Kidney (tissue), 22 donors: ENCODE measurements at places on chromosomes 1 and 21. TPM values are rescaled to one million over a fixed set of nuclear protein-coding genes. Genes with fewer than 3 reads are reported as not detected.

The OR14K1 gene
- not detected for total RNA-seq

The KIAA1614 gene
- total RNA-seq = 12.3 TPM

The IL12RB2 gene
- total RNA-seq = 1.5 TPM

The RGS8 gene
- total RNA-seq = not detected

GRCh38 chr1:29453502-29454240 lies 217.3 kb downstream of the PTPRU start:
- no peak overlapping the region for H3K4me3 ChIP-seq
- DNase-seq = no peak
- no peaks in the 10 kb centered on the region for H3K4me1 ChIP-seq
- no peaks in the 10 kb centered on the region for H3K27me3 ChIP-seq
- H3K36me3 ChIP-seq = no peaks in the 10 kb centered on the region

GRCh38 chr1:84489766-84490165 lies 10.7 kb downstream of the RPF1 start:
- H3K27me3 ChIP-seq = no peaks in the 10 kb centered on the region
- H3K4me1 ChIP-seq = no peaks in the 10 kb centered on the region
- no peak overlapping the region for H3K4me3 ChIP-seq
- no peak for DNase-seq
- H3K27ac ChIP-seq = no peak overlapping the region
- peaks cover 31% of the 10 kb centered on the region for H3K36me3 ChIP-seq

- no peak for DNase-seq
- H3K27ac ChIP-seq = no peak overlapping the region
- H3K4me1 ChIP-seq = peaks cover 2% of the 10 kb centered on the region
- H3K27me3 ChIP-seq = no peaks in the 10 kb centered on the region
- no peak overlapping the region for H3K4me3 ChIP-seq
- no peaks in the 10 kb centered on the region for H3K36me3 ChIP-seq
Measured at GRCh38 chr1:235500971-235501540, 3.2 kb downstream of the B3GALNT2 start.

- no peak for DNase-seq
- no peak overlapping the region for H3K27ac ChIP-seq
- H3K4me1 ChIP-seq = no peaks in the 10 kb centered on the region
- H3K4me3 ChIP-seq = no peak overlapping the region
Measured at GRCh38 chr1:234072793-234073192, 168.3 kb downstream of the SLC35F3 start.

DNA sequence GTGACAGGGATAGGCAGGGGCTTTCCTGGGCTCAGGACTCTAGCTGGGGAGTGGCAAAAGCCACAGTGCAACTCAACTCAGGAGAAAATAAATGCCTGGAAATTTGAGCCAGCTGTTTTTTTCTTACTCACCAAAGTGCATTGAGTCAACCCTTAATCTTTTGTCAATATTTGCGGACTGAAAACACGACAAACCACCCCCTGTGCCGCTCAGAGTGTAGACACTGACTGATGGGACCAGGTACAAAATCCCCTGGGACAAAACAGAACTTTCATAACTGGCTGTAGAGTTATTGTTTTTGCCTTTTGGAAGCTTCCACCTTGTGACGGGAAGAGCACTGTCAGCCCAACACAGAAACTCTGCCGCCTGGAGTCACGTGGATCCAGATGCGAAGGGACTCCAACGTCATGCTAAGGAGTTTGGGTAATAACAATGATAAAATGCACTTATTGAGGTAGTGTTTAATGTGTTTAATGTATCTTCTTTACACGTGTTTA lies 164.6 kb downstream of the PLPP3 start:
- H3K36me3 ChIP-seq = no peaks in the 10 kb centered on the region
- H3K27ac ChIP-seq = no peak overlapping the region
- H3K4me1 ChIP-seq = no peaks in the 10 kb centered on the region
- no peak for DNase-seq
- H3K4me3 ChIP-seq = no peak overlapping the region

GRCh38 chr1:107748531-107748930 lies 216.4 kb downstream of the VAV3 start:
- H3K36me3 ChIP-seq = no peaks in the 10 kb centered on the region
- H3K27me3 ChIP-seq = no peaks in the 10 kb centered on the region
- no peak overlapping the region for H3K27ac ChIP-seq
- H3K4me1 ChIP-seq = no peaks in the 10 kb centered on the region

DNA sequence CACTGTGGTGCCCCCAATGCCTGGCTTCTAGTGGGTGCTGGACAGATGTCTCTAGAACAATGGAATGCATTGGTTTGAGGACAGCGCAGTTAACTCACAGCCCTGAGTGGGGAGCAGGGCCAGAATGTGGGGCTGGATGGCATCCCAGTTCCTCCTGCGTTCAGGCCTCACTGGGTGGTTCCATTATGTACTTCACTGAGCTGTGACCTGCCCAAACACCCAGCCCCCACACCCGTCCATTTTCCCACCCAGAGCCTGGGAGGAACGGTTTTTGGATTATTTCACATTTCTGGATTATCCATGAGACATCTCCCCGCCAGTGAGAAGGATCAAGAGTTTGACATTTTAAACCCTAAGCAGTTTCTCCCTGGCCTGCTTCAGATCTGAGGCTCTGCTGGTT lies 55.3 kb upstream of the WASF2 start:
- DNase-seq = no peak
- H3K4me1 ChIP-seq = peaks cover 12% of the 10 kb centered on the region
- no peak overlapping the region for H3K4me3 ChIP-seq
- H3K27me3 ChIP-seq = no peaks in the 10 kb centered on the region
- peak overlapping the region; percentile 49 for H3K27ac ChIP-seq

DNA sequence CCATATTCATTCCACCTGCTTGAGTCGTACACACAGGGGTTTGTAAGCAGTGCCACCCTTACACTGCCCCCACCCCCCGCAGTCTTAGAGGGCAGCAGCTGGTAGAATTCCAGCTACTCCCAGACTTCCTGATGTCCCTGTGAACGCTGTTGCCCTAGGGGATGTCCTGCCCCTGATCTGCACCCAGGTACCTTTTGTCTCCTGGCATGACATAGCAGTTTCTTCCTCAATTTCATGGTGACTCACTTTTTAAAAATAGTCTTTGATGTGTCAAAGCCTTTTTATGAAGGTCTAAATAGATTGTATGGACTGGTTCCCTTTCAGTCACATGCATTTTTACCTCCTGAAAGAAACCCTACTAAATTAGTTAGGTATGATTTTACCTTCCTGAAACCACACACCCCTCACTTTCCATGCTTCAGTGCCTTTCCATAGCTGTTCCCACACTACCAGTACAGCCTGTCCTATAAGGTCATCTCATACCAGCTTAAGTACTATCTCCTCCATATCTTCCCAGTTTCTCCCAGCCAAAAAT lies 76.4 kb downstream of the ST3GAL3 start:
- no peak overlapping the region for H3K27ac ChIP-seq
- peaks cover 2% of the 10 kb centered on the region for H3K4me1 ChIP-seq
- H3K36me3 ChIP-seq = no peaks in the 10 kb centered on the region
- no peak for DNase-seq

DNA sequence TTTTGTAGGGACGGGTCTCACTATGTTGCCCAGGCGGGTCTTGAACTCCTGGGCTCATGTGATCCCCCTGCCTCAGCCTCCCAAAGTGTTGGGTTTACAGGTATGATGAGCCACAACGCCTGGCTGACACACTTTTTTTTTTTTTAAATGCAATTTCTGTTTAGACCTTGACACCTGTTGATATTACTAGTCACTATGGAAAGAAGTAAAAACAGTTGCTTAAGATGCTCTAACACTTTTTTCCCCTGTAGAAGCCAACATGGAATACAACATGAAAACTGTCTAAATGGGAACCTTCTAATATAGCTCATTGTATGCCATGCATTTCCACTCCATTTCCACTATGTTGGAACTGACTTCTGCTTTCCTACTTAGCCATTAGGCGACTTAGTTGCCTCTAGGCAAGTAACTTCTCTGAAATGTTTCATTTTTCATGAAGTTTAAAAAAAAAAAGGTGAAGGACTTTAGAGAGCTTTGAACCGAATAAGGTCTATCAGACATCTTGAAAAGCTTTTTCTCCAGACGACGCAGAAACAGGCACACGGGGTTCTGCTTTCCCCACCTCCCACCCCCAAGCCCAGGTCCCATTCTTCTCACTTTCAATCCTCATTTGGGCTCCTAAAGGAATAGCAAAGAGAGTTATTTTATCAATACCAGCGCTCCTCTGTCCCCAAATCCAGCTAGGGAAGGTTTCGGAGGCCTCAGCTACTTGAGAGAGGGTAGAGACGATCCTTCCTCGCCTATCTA lies 648 bp upstream of the DR1 start:
- H3K4me3 ChIP-seq = peak overlapping the region; percentile 93
- H3K27ac ChIP-seq = peak overlapping the region; percentile 95
- DNase-seq = no peak
- peaks cover 4% of the 10 kb centered on the region for H3K4me1 ChIP-seq
- no peaks in the 10 kb centered on the region for H3K27me3 ChIP-seq
- H3K36me3 ChIP-seq = no peaks in the 10 kb centered on the region

DNA sequence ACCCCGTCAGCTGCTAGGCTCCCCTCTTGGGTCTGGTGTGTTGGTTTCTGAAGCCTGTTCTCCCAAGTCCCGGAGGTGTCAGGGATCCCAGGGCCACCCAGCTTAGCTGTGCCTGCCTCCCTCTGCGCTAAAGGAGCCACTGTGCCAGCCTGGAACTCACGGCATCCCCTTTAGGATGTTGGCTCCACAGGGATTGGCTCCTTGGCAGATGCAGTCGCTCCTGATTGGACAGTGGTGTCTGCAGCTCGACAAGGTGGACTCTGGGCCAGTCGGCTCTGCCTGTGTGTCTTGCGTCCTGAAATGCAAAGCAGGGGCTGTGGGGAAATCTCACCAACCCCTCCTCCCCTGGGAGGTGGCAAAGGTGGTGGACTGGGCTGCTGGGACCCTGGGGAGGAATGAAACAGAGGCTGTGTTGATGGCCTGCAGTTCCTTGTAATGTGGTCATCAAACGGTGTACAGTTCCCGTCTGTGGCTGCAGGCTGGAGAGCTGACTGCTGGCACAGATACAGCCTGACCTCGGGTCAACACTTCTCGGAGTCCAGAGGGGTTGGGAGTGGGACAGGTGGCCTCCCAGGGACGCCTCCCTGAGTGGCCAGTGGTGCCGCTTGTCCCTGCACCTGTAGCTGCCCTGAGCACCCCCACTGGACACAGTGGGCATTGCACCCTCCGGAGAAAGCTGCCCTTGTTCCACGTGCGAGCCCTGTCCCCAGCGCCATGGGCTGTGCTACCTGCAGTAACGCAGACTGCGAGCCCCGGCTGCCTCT lies 11.5 kb upstream of the KCNAB2 start:
- no peak overlapping the region for H3K4me3 ChIP-seq
- H3K27ac ChIP-seq = no peak overlapping the region
- no peaks in the 10 kb centered on the region for H3K4me1 ChIP-seq
- H3K36me3 ChIP-seq = no peaks in the 10 kb centered on the region
- peak; percentile 68 for DNase-seq

- no peaks in the 10 kb centered on the region for H3K27me3 ChIP-seq
- DNase-seq = no peak
- no peaks in the 10 kb centered on the region for H3K4me1 ChIP-seq
- no peak overlapping the region for H3K27ac ChIP-seq
- H3K36me3 ChIP-seq = no peaks in the 10 kb centered on the region
- H3K4me3 ChIP-seq = no peak overlapping the region
Measured at GRCh38 chr1:168266644-168267186, 14.0 kb upstream of the TBX19 start.

- H3K36me3 ChIP-seq = no peaks in the 10 kb centered on the region
- H3K27me3 ChIP-seq = no peaks in the 10 kb centered on the region
- DNase-seq = peak; percentile 79
- no peaks in the 10 kb centered on the region for H3K4me1 ChIP-seq
- no peak overlapping the region for H3K27ac ChIP-seq
- H3K4me3 ChIP-seq = no peak overlapping the region
Measured at GRCh38 chr1:226608699-226609505, 60.3 kb downstream of the STUM start.

- no peaks in the 10 kb centered on the region for H3K27me3 ChIP-seq
- no peaks in the 10 kb centered on the region for H3K36me3 ChIP-seq
- H3K4me3 ChIP-seq = no peak overlapping the region
- no peak overlapping the region for H3K27ac ChIP-seq
- DNase-seq = no peak
Measured at GRCh38 chr21:17699524-17700189, 87.0 kb upstream of the BTG3 start.

DNA sequence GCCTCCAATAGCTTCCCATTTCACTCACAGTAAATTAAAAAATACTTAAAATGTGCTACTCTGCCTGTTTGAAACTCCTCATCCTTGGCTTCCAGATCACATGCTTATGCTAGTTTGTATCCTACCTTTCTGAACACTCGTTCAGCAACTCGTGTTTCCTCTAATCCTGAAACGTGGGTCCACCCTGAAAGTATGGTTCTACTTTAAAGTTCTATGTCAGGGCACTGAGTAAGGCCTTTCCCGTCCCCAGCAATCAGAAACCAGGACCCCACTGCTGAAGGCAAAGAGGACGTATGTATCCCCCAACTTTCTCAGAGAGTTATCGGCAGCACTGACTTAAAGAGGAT lies 419 bp upstream of the TSEN15 start:
- H3K27ac ChIP-seq = peak overlapping the region; percentile 80
- H3K4me1 ChIP-seq = peaks cover 7% of the 10 kb centered on the region
- H3K27me3 ChIP-seq = no peaks in the 10 kb centered on the region
- peak; percentile 42 for DNase-seq
- peak overlapping the region; percentile 76 for H3K4me3 ChIP-seq

DNA sequence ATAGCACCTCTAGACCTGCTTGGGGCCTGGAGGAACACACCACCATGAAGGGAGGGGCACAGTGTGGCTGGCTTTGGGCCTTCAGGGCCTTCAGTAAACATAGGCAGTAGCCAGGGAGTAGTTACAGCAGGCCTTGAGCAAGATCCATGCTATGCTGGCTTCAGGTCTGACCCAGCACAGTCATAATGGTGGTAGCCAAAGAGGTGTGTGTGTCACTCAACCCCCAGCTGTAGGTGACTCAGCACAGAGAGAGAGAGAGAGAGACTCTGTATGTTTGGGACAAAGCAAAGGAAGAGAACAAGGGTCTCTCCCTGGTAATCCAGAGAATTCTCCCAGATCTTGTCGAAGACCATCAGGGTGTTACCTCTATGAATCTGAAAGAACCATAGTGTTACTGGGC lies 250.5 kb upstream of the PKN2 start:
- no peaks in the 10 kb centered on the region for H3K36me3 ChIP-seq
- no peaks in the 10 kb centered on the region for H3K4me1 ChIP-seq
- H3K27ac ChIP-seq = no peak overlapping the region
- DNase-seq = no peak
- no peaks in the 10 kb centered on the region for H3K27me3 ChIP-seq
